ENCODE measurements at places on chromosomes 6 and 20. TPM values are rescaled to one million over a fixed set of nuclear protein-coding genes. Genes with fewer than 3 reads are reported as not detected.

The NFYA gene
- 34.8 TPM for total RNA-seq

The HTR1E gene
- total RNA-seq: not detected

- no peak for DNase-seq
Observed at GRCh38 chr6:33209856-33210255, 1.6 kb downstream of the RING1 start.

DNA sequence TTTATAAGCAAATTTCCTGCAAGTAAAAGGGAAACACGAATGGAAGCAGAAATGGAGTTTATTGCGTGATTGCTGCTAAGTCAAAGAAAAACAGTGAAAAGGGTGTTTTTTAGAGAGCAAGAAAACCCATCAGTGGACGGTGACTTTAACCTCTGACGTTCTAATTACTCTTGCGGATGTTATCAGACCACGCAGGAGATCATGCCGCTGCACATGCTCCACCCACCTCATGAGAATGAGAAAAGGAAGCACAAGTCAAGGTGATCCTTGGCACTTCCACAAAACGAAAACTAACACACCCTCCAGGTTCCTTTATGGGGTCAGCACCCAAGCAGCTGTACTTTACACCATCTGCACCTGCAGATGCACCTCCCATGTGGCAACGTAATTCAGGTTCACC is 45.0 kb downstream of the LYRM4 start:
- DNase-seq: no peak

- peak; percentile 85 for DNase-seq
Observed at GRCh38 chr20:23340524-23340923, 10.1 kb upstream of the NXT1 start.

The FLRT3 gene
- 24.0 TPM for total RNA-seq

- no peak for DNase-seq
Observed at GRCh38 chr6:105744815-105745214, 341.3 kb upstream of the PRDM1 start.

- DNase-seq: no peak
Observed at GRCh38 chr6:158737710-158738615, 81.2 kb downstream of the EZR start.

Measured in neural progenitor cell (in vitro differentiated cells).